ENCODE measurements at places on chromosomes 6 and 20.

DNA sequence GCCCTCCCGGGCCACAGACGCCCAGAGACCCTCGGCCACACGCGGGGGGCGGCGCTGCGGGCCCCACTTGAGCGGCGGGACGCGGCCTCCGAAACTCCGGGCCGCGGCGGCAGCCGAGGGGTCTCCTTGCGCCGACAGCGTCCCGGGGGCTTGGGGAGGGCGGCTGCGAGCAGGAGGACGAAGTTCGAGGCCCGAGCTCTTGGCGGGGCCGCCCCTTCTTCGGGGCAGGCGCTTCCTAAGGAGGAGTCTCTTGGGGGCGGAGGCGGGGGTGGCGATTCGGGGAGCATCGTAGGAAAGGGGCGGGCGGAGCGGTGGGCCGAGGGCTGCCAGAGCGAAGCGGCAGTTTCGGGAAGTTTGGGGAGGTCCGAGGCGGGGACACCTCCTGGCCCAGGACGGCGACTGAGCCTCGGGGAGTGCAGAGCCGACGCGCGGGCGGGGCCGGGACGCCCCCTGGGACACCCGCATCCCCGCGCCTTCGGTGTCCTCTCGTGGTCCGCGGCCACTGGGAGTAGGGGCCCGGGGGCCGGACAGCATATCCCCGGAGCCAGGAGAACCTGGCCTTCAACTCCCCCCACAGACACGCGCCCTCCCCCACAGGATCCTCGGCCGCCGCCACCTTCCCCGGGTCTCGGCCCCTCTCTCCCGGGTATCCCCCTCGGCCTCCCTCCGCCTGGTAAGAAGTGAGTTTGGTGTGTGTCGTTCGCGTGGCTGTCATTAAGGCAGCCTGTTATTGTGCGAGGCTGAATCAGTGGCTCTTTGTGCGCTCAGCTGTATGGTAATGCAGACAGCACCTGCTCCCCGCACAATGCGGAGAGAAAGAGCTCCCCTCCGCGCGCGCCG is 613 bp upstream of the DLL1 start:
- no peak for DNase-seq

DNA sequence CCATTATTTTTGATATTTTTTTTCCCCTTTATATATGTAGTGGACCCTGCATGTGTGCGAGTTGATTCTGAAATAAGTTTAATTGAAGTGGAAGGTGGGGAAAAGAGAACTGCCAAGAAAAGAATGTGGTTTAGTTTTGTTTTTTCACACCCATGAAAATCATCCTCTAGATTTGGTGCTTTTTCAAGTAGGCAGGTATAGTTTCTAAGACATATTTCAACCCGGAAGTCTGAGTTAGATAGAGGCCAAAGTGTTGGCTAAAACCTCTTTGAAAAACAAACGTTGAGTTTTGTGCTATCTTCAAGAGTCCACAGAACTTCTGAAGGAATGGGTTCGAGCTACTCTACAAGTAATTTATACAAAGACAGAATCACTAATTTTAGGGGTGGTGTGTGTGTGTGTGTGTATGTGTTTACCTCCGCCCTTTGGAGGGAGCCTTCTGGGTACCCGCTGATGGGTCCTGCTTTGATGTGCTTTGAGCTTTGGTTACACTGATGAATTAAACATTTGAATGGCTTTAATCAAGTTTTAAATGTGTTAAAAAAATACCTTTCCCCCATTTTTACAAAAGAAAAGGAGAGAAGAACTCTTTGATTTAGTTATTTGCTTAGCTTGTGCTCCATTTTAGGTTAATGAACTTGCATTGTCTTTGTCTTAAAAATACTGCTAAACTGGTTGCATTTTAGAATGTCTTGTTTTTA is 2.5 kb downstream of the RREB1 start:
- DNase-seq: no peak

DNA sequence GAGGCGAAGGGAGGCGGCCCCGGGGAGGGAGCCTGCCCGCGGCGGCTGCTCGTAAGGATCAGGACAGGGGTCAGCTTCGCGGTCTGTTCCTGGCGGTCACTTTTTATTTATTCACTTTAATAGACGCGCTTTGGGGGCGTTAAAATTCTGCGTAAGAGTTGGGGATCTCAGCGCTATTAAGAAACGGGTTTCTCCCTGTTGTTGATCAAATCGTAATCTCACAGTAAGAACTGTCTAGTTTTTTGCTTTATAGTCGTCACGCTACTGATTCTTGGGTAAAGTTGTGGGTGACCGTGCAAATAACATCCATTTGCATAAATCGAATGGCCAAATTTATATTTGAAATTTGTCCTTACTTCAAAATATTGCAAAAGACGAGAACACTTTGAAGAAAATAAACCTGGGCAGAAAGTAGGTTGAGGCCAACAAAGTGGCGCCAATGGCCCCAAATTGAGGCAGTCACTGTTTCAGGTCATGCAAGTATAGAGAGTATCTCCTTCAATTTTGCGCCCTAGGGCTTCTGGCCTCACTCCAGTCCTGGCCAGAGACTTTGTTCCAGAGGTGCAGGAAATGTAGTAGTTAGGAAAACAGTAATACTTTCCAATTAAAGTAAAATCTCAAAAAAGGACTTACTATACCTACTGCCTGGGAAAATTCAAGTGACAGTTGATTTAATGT is 963 bp upstream of the RMND1 start:
- DNase-seq: no peak

DNA sequence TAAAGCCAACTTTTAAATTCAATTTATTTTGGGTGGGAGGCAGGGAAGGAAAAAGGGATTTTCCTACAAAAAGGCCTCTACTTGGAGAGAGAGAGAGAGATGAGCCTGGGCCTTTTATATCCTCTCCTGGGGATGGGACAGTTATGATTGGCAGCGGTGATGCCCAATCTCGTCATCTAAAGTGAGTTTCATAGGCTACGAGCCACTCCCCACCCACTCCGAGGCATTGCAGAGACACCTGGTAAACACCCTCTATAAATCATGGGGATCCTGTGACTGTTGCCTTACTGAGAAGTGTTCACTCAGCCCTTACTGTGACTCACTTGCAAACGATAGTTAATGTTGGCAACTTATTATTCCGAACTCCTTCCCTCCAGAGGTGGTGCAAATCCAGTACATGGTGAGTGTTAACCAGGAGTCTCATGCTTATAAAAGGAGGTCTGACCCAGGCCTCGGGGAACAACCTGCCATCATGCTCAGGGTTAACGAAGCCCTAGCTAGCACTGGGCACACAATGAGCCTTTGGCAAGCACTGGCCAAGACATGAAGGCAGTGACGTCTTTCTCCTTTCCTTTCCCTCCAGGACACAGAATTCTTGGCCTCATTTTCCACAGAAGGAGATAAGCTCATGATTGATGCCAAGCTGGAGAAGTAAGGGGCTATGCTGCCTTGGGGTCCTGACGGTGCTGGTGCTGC is 20.5 kb downstream of the BPIFB4 start:
- DNase-seq: peak; percentile 49

- no peak for DNase-seq
Observed at GRCh38 chr20:7959484-7959883, 19.2 kb upstream of the HAO1 start.

- no peak for DNase-seq
Observed at GRCh38 chr20:12965212-12965869, 43.4 kb upstream of the SPTLC3 start.

DNA sequence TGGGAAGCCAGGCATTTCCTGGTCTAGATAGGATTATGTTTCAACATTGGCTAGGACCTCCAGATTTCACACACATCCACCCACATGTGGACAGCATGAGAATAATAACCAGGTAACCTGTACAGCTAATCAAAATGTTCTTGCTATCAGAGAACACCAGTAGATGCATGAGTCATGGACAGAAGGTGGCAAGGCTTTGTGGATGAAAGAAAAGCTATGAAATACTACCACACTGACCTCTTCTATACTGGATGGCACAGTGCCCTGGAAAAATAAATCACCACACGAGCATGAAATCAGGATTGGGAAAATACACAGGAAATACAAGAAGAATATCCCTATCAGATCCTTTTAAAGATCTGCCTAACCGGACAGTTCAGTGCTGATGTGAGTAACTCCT is 113.0 kb downstream of the GMDS start:
- peak; percentile 26 for DNase-seq

GRCh38 chr20:41047975-41048305 is 19.3 kb downstream of the TOP1 start:
- peak; percentile 64 for DNase-seq

DNA sequence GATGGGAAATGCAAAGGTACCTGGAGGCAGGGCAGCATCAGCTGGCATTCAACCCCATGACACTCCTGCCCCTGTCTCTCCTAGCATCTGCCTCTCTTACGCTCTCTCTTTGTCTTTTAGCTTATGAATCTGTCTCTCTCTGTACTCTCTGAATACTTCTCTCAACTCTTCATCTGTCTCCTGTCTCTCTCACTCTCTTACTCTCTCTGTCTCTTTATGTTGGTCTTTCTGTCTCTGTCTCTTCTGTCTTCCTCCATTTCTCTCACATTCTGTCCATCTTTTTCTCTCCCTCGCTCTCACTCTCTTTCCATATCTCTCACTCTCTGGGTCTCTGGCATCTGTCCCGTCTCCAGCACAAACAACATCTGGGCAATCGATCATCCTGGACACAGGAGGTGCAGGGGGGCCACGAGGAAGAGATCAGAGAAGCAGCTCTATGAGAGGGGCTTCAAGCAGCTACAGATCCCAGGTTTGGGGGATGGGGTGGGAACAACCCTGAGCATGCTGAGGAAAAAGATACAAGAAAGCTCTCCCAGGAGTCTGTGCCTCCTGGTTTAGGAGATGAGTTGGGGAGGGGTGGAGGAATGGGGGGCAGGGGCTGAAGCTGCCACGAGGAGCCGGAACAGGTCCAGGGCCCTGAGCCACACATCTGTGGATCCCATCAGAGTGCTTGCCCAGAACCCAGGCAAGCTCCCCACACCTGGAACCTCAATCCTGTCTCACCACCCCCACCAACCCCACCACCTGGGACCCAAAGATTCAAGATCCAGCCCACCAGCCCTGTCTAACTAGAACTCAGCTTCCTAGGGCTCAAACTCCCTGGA is 2.4 kb downstream of the COL11A2 start:
- no peak for DNase-seq

DNA sequence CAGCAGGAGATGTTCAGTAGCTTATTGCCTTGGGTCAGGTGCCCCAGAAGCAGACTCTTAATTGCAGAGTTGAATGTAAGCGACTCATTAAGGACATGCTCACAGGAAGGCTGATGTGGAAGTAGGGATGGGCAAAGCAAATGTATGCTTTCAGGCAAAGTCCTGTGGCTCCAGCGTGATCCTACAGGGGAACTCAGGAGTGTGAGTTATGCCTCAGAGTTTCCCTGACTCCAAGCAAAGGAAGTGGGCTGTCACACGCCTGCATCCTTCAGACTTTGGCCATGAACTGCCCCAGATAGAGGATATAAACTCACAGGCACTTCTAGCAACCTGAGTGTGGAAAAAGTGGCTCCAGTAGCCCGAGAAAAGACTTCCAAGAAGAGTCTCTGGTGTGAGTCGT is 64.9 kb upstream of the ZNF133 start:
- DNase-seq: peak; percentile 12

DNA sequence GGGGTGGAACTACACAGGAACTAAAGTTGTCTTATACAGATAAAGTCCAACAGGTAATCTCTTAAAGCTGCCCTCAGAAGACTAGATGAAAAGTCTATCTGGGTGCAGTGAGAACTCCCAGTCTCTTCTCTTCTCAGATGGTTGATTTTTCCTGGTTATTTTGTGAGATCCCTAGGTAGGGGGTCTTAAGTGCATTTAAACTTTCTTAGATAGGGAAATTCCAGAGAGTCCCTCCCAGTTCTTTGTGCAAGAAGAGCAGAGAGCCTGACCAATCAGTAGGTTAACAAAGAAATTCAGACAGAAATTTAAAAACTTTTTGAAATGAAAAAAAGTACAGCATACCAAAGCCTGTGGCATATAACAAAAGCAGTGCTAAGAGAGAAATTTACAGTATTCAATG is 2.0 kb upstream of the GABRR2 start:
- DNase-seq: no peak

DNA sequence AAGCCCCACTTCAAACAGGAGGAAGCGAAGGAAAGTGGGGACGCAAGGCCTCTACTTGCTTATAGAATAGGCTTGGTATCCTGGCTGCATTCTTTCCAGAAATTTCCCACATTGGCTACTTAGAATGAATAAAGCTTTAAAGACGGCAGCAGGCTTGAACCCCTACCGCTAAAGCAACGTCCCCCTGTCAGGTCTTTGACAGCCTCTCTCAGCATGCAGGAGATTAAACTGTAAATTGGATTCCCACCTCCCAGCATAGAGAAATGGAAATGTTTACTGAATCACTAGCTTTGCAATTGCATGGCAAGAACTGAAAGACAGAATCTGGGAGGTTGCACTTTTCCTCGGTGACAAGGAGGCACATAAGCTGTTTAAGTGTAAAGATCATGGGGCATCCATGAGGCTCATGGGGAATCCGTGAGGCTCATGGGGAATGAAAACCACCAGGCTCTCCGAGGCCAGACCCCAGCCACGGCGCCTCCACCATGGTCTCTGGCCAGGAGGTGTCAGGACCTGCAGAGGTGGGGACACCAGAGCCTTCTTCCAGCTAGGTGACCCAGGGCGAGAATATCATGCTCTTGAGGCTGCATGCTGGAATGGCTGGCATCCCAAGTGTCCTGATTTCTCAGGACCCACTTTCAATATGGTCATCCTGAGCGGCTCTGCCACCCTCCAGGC is 10.3 kb downstream of the LEMD2 start:
- no peak for DNase-seq

- no peak for DNase-seq
Observed at GRCh38 chr6:133631421-133631820, 257.5 kb upstream of the TCF21 start.

DNA sequence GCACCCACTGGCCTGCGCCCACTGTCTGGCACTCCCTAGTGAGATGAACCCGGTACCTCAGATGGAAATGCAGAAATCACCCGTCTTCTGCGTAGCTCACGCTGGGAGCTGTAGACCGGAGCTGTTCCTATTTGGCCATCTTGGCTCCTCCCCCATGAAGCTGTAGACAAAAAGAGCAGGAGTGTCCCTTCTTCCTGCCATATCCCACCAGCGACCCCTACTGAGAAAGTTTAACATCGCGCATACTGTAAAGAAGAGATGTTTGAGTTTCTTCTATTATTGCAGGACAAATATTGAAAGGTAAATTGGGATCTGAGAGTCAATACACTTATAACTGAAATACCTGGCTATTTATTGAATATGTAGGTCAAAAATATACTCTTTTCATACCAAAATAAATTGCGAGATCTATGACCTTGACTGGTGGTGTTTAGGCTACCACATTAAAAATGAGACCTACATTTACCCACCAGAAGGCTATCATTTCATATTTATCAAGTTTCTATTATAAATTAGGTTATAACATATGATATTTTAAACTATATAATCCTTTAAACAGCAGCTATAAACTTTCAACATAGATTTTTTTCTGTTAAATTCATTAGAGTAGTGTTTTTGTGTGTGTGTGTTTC is 586.3 kb downstream of the HTR1B start:
- DNase-seq: peak; percentile 64

GRCh38 chr6:158387578-158387977 is 75.3 kb downstream of the TULP4 start:
- no peak for DNase-seq

GRCh38 chr6:49676671-49677281 is 36.6 kb downstream of the CRISP2 start:
- no peak for DNase-seq

- peak; percentile 91 for DNase-seq
Observed at GRCh38 chr20:50678169-50678898, 13.0 kb downstream of the RIPOR3 start.

- DNase-seq: no peak
Observed at GRCh38 chr20:32021091-32021490, 10.9 kb downstream of the CCM2L start.

- no peak for DNase-seq
Observed at GRCh38 chr20:58076405-58076804, 152.0 kb downstream of the ANKRD60 start.

All from Caki2 (cell line).